Cerebellar nuclear complex (tissue), 1 donor: ENCODE measurements at places on chromosomes 3 and 15.

DNA sequence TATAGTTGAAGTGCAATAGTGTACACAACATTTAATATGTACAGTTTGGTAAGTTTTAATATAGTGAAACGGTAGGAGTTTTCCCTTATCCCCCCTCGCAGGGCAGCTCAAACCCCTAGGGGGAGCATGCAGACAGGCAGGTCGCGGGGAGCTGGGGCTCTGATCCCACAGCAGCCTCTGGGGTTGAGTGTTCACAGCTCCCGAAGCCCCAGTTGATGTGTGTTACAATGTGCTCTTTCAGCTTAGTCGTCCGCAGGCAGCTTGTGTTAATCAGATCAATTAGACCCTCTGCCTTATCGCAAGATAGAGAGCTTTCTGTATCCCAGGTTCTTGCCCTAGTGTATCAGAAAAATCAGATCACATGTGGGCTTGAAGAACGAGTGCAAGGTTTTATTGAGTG, 143.1 kb upstream of the CHRNA7 start:
- DNase-seq, result no peak

DNA sequence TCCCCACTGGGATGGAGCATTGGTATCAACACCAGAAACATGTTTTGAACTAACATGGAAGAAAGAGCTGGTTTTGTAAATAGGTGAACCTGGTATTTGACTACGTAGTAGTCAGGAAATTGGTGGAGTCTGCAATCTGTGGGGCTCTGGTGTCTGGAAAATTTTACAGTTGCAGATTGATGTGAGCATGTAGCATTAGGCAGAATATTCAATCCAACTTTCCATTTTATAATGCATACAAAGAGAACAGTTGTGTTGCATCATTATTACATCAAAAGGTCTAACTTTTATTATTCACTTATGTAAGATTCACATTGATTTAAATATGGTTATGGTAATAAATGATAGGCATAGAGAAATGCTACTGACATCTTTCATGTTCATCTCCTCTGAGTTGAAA, 340.0 kb downstream of the ZNF385D start:
- DNase-seq, result no peak

GRCh38 chr15:93045191-93045785, 43.7 kb downstream of the RGMA start:
- no peak for DNase-seq

DNA sequence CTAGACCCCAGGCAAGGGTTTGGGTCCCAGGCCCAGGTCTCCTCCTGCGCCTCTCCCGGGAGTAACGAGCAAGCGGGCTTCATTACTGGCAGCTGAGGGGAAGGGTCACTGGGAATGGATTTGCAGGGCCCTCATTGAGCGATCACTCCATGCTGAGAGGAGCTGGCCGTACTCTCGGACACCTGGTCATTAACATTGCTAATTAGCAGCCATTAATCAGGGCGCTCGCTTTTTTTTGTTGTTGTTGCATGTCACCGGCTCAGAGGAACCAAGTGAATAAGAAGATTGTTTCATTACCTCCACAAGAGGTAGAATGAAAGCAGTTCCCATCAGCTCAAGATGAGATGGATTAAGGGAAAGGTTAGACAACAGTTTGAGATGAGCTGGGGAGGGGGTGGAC, 293.0 kb upstream of the ATP11B start:
- no peak for DNase-seq

DNA sequence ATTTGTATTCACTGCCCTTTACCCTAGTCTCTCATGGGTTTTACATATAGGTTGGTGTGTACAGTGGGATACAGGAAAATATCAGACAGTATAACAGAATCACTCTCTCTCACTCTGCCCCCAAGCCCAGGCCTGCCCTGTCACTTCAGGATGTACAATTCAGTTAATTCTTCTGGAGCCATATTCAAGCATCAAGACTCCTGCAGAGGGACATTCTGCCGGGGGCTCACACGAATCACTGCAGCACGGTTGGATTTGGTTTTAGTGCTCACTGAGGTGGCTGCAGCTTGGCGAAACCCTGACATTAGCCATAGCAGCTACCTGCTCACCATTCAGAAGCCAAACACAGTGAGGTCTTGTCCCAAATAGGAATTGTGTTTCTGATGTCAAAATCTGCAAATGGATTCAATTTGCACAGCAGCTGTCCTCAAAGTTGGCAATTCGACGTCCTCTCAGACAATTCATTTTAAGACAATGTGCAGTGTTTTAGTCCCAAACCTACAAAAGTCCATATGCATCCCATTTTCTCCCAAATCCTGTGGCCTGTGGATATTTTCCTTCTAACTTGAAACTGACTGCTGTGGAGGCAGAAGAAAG, 82.9 kb downstream of the CHSY1 start:
- no peak for DNase-seq

- no peak for DNase-seq
Observed at GRCh38 chr15:81006124-81006523, 5.4 kb downstream of the TLNRD1 start.
